ENCODE measurements at places on chromosomes 3 and 15. TPM values are rescaled to one million over a fixed set of nuclear protein-coding genes. Genes with fewer than 3 reads are reported as not detected.

GRCh38 chr3:36364260-36364659, 16.0 kb upstream of the STAC start:
- no peaks in the 10 kb centered on the region for H3K36me3 ChIP-seq
- DNase-seq = no peak
- no peaks in the 10 kb centered on the region for H3K27me3 ChIP-seq
- no peaks in the 10 kb centered on the region for H3K4me1 ChIP-seq

- H3K4me1 ChIP-seq = no peaks in the 10 kb centered on the region
- no peaks in the 10 kb centered on the region for H3K27me3 ChIP-seq
- no peaks in the 10 kb centered on the region for H3K36me3 ChIP-seq
- no peak for DNase-seq
- no peak overlapping the region for H3K27ac ChIP-seq
Measured at GRCh38 chr3:126509597-126510307, 7.8 kb downstream of the UROC1 start.

DNA sequence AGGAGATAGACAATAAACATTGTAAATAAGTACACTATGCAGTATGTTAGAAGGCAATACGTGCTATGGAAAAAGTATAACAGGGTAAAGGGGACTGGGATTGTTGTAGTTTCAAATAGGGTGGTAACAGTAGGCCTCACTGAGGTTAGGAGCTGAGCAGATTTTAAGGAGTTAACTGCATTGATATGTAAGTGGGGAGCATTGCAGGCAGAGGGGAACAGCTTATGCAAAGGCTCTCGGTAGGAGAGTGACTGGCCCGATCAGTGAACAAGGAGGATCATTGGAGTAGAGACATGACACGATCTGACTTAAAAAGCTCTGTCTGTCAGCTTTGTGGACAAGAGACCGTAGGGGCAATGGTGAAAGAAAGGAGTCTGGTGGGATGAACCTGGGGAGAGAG, 46.8 kb downstream of the PCCB start:
- no peaks in the 10 kb centered on the region for H3K27me3 ChIP-seq
- no peak overlapping the region for H3K27ac ChIP-seq
- peak; percentile 59 for DNase-seq
- H3K4me1 ChIP-seq = no peaks in the 10 kb centered on the region
- H3K4me3 ChIP-seq = no peak overlapping the region

DNA sequence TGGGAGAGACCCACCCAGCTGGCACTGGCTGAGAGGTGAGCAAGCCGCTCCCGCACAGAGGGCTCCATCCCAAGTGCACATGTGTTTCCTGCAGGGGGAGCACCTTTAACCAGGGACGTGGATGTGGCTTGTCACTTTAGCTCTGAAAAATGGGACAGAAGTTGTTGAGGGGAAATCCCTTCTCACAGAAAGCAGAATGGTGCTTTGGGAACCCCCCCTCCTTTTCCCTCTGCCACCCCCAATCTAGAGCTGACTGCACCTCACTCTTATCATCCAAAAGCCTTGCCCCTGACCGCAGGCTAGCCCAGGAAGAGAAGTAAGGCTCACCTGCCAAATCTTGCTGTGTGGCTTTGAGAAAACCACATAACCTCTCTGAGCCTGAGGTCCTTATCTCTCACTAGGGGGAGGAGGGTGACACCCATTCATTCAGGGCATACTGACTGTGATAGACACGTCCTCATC, 77.9 kb downstream of the RPN1 start:
- H3K27me3 ChIP-seq = no peaks in the 10 kb centered on the region
- peaks cover 14% of the 10 kb centered on the region for H3K4me1 ChIP-seq
- no peak overlapping the region for H3K27ac ChIP-seq
- H3K4me3 ChIP-seq = no peak overlapping the region

DNA sequence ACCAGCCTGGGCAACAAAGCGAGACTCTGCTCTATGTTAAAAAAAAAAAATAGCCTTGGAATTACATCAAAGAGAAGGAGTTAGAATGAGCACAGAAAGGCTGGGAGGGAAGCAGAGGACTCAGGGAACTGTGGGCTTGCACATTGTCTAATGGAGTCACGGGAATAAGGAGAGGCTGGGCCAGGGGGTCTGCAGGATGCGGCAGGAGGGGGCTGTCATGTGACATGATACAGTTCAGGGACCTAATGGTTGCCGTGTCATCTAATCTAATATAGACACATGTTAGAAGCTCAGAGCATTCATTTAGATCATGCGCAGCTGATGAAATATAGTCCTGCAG, 32.5 kb downstream of the GRK7 start:
- no peak overlapping the region for H3K27ac ChIP-seq
- DNase-seq = no peak
- peaks cover 19% of the 10 kb centered on the region for H3K4me1 ChIP-seq
- H3K27me3 ChIP-seq = no peaks in the 10 kb centered on the region

Gene TMEM40
- not detected for total RNA-seq

GRCh38 chr3:159764490-159765029, 224.1 kb upstream of the IL12A start:
- peaks cover 8% of the 10 kb centered on the region for H3K4me1 ChIP-seq
- H3K27ac ChIP-seq = peak overlapping the region; percentile 39
- H3K4me3 ChIP-seq = peak overlapping the region; percentile 84
- H3K36me3 ChIP-seq = no peaks in the 10 kb centered on the region

Gene PRR20G
- total RNA-seq = not detected

GRCh38 chr15:92415639-92416297, 22.1 kb downstream of the ST8SIA2 start:
- H3K36me3 ChIP-seq = peaks cover 21% of the 10 kb centered on the region
- H3K27ac ChIP-seq = no peak overlapping the region
- H3K4me3 ChIP-seq = no peak overlapping the region
- no peaks in the 10 kb centered on the region for H3K27me3 ChIP-seq
- no peak for DNase-seq

Gene PTH1R
- total RNA-seq = 3.7 TPM

GRCh38 chr15:37252530-37252929, 152.2 kb upstream of the MEIS2 start:
- DNase-seq = peak; percentile 43
- no peak overlapping the region for H3K4me3 ChIP-seq
- H3K27ac ChIP-seq = no peak overlapping the region
- no peaks in the 10 kb centered on the region for H3K4me1 ChIP-seq
- H3K27me3 ChIP-seq = no peaks in the 10 kb centered on the region
- no peaks in the 10 kb centered on the region for H3K36me3 ChIP-seq
